ENCODE measurements at places on chromosomes 5 and 9.

DNA sequence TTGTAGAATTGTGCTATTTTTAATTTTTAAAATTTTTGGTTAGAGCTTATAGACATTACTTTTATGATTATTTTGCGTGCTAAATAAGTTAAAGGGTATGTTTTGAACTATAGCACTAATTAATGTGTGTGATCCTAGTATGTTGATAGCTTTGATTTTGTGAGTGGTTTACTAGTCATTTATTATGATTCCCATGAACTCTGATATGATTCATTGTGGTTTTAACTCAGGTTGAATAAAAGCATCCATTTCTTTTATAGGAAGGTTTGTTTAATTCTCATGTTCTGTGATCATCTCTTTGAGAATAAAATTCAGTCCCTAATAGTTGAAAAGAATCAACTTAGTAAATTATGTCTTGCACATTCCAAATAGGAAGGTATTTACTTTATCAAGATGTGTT, 22.5 kb downstream of the C5orf22 start:
- H3K27me3 ChIP-seq = no peaks in the 10 kb centered on the region
- H3K36me3 ChIP-seq = peaks cover 33% of the 10 kb centered on the region
- H3K27ac ChIP-seq = no peak overlapping the region
- H3K4me3 ChIP-seq = no peak overlapping the region

DNA sequence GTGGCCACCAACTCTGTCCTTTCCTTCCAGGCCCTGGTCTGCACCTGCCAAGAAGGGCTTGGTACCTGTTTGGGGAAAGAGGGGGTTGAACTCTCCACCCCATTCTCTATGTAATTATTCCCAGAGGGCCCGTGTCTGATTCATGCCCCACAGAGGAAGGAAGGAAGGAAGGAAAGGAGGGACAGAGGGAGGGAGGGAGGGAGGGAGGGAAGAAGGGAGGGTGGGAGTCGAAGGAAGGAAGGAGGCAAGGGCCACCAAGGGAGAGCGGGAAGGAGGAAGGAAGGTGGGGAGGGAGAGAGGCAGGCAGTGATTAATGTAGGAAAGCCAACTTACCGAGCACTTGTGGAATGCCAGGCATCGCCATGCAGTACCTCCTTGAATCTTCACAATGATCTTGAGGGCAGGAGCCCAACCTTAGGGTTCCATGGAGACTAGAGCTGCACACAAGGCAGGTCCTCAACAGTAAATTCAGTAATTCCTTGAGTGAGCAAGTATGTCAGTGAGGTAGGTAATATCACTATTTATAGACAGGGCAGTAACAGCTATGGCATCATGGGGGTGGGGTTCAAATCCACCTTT, 75.8 kb downstream of the FGF18 start:
- H3K4me3 ChIP-seq = no peak overlapping the region
- no peaks in the 10 kb centered on the region for H3K27me3 ChIP-seq
- H3K27ac ChIP-seq = no peak overlapping the region
- H3K4me1 ChIP-seq = no peaks in the 10 kb centered on the region

GRCh38 chr5:150671509-150672236, 10.6 kb downstream of the MYOZ3 start:
- peaks cover 18% of the 10 kb centered on the region for H3K27me3 ChIP-seq
- H3K4me1 ChIP-seq = peaks cover 11% of the 10 kb centered on the region
- H3K36me3 ChIP-seq = no peaks in the 10 kb centered on the region
- H3K27ac ChIP-seq = no peak overlapping the region
- no peak for DNase-seq

- H3K4me3 ChIP-seq = no peak overlapping the region
- no peaks in the 10 kb centered on the region for H3K36me3 ChIP-seq
- H3K27ac ChIP-seq = no peak overlapping the region
- no peaks in the 10 kb centered on the region for H3K4me1 ChIP-seq
Observed at GRCh38 chr9:26357803-26358344, 534.7 kb downstream of the CAAP1 start.

DNA sequence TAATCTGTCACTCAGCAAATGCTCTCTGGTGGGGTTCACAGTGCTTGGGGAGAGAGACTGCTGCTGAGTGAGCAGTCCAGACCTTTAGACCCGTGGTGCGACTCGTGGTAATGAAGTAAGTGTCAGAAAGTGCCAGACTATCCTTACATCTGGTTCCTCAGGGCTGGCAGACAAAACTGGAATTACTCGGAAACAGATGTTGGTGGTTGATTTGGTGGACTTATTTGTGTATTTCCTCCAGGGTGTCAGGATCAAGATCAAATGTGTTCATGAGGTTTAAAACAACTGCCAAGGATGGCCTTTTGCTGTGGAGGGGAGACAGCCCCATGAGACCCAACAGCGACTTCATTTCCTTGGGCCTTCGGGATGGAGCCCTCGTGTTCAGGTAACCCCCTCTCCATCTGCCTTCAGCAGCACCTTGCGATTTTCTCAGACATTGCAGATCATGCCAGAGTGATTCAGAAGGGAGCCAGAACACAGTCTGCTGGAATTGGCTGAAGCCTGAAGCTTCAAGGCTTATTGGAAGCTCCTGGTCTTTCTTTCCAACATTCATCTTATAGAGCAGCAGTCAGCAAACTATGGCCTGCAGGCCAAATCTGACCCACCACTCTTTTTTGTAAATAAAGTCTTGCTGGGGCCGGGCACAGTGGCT, 105.2 kb downstream of the LIFR start:
- H3K4me3 ChIP-seq = no peak overlapping the region
- H3K36me3 ChIP-seq = no peaks in the 10 kb centered on the region
- peaks cover 8% of the 10 kb centered on the region for H3K27me3 ChIP-seq
- peaks cover 17% of the 10 kb centered on the region for H3K4me1 ChIP-seq

GRCh38 chr5:72308853-72309191, 11.2 kb downstream of the MRPS27 start:
- H3K36me3 ChIP-seq = peaks cover 19% of the 10 kb centered on the region
- no peaks in the 10 kb centered on the region for H3K4me1 ChIP-seq
- peak overlapping the region; percentile 9 for H3K4me3 ChIP-seq
- H3K27ac ChIP-seq = peak overlapping the region; percentile 5

- H3K4me1 ChIP-seq = peaks cover 24% of the 10 kb centered on the region
- no peak for DNase-seq
Observed at GRCh38 chr5:176743868-176744583, 66.3 kb upstream of the UNC5A start.

Data from effector memory CD4-positive, alpha-beta T cell (primary cell).